Effector memory CD8-positive, alpha-beta T cell (primary cell): ENCODE measurements at places on chromosomes 1 and 21.
A peak's percentile ranks its signal among the peaks of the same experiment; 100 is the strongest.

- DNase-seq = no peak
These were observed 351.3 kb upstream of the SGIP1 start for GRCh38 chr1:66182551-66183178.

DNA sequence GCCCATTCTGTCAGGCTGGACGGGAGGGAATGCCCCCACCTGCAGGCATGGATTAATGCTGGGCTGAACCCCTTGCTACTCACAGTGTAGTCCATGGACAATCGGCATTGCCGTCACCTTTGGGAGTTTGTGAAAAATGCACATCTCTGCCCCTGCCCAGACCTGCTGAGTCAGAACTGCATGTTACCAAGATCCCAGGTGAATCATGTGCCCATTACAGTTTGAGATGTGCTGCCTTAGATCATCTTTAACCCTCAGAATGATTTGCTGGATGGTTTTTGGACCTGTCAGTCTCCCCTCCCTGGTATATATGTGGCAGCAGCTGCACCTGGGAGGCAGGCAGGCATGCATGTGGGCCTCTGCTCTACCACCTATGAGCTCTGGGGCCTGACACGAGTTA is 15.0 kb downstream of the HTR6 start:
- no peak for DNase-seq

- DNase-seq = peak; percentile 42
These were observed 996 bp upstream of the C1orf159 start for GRCh38 chr1:1116701-1117468.

DNA sequence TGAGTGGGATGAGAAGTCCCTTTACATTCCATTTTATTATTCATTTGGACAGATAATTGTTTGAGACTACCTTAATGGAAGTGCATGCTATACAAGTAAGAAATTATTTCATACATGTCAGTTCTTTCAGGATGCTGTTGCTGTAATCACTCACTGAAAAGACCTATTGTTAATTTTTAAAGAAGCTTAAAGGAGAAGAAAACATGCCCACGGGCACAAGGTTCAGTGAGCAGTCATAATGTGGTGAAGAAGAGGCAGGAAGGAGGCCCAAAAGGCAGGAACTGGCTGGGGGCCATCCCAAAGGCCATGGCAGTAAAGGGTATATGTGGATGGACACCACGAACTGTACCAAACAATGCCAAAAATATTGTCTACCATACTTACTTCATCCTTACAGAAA is 206.0 kb downstream of the LYPLAL1 start:
- DNase-seq = no peak

GRCh38 chr1:160267284-160267991 is 5.1 kb upstream of the DCAF8 start:
- DNase-seq = no peak

- peak; percentile 41 for DNase-seq
These were observed 717 bp upstream of the BATF3 start for GRCh38 chr1:212700223-212700891.

GRCh38 chr1:156504438-156504813 is 3.9 kb upstream of the MEF2D start:
- no peak for DNase-seq
